Astrocyte (in vitro differentiated cells and primary cell): ENCODE measurements at places on chromosomes 11 and 22. TPM values are rescaled to one million over a fixed set of nuclear protein-coding genes. Genes with fewer than 3 reads are reported as not detected.

Gene FAM111B
- total RNA-seq, result 0.72 and 0.95 TPM in 2 replicates

Gene YAP1
- total RNA-seq, result 122 and 129 TPM in 2 replicates

Gene APIP
- 13.9 and 14.1 TPM in 2 replicates for total RNA-seq

GRCh38 chr11:11142430-11142829, 210.6 kb downstream of the CSNK2A3 start:
- no peaks in the 10 kb centered on the region for H3K27me3 ChIP-seq
- no peak for DNase-seq
- no peaks in the 10 kb centered on the region for H3K36me3 ChIP-seq
- no peak overlapping the region for H3K27ac ChIP-seq
- no peak overlapping the region for H3K4me3 ChIP-seq
- no peaks in the 10 kb centered on the region for H3K4me1 ChIP-seq

DNA sequence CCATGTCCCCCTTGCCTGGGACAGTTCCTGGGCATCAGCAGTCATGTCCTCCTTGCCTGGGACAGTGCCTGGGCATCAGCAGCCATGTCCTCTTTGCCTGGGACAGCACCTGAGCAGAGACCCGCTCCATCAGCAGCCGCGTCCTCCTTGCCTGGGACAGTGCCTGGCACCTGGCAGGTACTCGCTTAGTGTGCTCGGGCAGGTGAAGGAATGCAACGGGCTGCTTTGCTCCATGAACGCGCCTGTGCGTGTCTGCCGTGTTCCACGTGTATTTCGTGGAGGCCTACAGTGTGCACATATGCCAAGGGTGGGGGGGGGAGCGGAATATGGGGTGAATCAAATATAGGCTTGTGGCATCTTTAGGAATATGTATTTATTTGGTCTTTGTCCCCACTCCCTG, 1490.7 kb downstream of the TBC1D22A start:
- H3K4me1 ChIP-seq, result no peaks in the 10 kb centered on the region
- no peak for DNase-seq
- H3K4me3 ChIP-seq, result no peak overlapping the region
- no peaks in the 10 kb centered on the region for H3K36me3 ChIP-seq
